ENCODE measurements at places on chromosomes 6 and 20.

GRCh38 chr6:122432816-122433215 lies 33.4 kb downstream of the HSF2 start:
- DNase-seq: no peak

- no peak for DNase-seq
These were observed 160.2 kb downstream of the QRSL1 start for GRCh38 chr6:106789428-106790148.

DNA sequence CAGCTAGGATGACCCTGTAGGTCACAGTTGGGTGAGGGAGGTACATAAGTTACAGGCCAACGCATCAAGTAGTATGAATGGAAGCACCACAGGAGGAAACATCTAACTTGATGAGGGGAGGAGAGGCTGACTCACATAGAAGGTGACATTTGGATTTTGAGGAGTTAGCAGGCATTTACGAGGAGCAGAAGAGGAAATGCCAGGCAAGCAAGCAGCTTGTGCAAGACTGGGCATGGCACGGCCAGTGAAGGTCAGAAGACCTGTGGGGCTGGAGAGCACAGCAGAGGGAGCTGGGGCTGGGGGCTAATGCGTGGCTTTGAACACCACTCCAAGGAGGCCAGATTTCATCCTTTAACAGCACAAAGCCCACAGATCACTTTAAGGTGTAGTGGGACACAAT lies 37.8 kb downstream of the MUC22 start:
- DNase-seq: no peak

GRCh38 chr20:24465730-24466129 lies 3.7 kb upstream of the SYNDIG1 start:
- DNase-seq: no peak

DNA sequence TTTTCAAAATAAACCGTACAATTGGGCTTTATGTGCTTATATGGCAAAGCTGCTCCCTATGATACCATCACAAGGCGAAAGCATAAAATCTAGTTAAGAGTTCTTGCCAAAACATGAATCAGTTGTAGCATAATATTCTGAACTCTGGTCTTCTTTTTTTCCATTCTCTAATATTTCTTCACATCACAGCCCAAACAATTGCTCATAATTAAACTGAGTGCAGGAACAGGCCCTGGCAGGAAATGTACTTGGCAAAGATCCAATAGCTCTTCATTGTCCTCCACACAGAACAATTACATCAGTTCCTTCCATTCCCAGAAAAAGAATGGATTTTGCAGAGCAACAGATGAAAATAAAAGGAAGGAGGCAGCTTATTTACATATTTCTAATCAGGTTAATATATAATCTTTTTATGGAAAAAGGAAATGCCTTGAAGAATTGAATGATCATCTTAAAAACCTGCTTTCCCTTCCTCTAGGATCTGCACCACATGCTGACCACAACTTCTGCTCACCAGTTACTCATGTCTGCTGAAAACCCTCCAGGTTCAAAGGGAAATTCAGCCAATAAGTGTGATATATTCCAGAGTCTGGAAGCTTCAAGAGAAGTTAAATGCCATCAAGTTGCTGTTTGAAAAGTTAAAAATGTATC lies 123.3 kb upstream of the COL21A1 start:
- peak; percentile 96 for DNase-seq

- DNase-seq: no peak
These were observed 5.5 kb downstream of the ITCH start for GRCh38 chr20:34368547-34368946.

- DNase-seq: no peak
These were observed 88.1 kb downstream of the IPCEF1 start for GRCh38 chr6:154268486-154268885.

DNA sequence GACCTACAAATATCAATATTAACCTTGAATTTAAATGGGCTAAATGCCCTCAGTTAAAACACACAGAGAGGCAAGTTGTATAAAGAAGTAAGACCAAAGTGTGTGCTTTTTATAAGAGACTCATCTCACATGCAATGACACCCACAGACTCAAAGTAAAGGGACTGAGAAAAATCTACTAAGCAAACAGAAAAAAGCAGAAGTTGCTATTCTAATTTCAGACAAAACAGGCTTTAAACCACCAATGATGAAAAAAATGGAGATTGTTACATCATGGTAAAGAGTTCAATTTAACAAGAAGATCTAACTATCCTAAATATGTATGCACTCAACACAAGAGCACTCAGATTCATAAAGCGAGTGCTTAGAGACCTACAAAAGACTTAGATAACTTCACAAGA lies 741.9 kb upstream of the MARCKS start:
- DNase-seq: no peak

GRCh38 chr6:148375401-148375800 lies 32.8 kb downstream of the SASH1 start:
- DNase-seq: no peak

DNA sequence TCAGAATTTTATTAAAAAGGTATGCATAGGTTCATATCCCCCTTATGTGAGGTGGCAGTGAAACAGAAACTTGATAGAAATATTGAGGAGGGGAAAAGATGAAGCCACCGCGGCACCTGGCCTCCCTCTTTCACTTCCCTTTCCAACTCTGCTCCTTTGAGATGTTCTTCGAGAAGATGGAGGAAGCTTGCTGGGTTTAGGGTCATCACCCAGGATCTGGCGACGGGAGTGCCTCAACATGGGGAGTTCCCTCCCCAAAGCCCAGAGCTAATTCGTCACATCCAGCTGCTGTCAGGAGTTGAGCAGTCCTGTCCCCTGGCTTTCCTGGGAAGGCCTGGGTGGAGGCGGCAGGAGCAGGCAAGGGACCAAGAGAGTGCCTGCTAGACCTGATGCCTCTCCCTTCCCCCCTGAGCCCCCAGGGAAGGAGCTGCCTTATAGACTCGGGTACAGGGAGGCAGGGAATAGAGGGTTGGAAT lies 29.1 kb downstream of the RREB1 start:
- no peak for DNase-seq

DNA sequence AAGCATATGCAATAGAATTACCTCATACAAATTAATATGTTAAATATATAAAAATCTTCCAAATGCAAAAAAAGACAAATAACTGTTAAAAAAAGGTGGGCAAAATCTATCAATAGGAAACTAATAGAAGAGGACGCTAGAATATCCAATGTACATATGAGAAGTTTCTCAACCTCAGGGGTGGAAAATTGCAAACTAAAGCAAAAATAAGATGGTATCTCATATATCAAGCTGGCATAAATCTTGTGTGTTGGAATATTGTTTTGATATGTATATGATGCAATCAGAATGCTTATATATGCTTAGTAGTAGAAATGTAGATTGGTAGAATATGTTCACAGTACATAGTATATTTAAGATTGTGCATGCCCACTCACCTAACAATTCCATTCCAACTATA lies 395.0 kb upstream of the OPRM1 start:
- no peak for DNase-seq

GRCh38 chr6:146594495-146594894 lies 4.3 kb upstream of the ADGB start:
- no peak for DNase-seq

DNA sequence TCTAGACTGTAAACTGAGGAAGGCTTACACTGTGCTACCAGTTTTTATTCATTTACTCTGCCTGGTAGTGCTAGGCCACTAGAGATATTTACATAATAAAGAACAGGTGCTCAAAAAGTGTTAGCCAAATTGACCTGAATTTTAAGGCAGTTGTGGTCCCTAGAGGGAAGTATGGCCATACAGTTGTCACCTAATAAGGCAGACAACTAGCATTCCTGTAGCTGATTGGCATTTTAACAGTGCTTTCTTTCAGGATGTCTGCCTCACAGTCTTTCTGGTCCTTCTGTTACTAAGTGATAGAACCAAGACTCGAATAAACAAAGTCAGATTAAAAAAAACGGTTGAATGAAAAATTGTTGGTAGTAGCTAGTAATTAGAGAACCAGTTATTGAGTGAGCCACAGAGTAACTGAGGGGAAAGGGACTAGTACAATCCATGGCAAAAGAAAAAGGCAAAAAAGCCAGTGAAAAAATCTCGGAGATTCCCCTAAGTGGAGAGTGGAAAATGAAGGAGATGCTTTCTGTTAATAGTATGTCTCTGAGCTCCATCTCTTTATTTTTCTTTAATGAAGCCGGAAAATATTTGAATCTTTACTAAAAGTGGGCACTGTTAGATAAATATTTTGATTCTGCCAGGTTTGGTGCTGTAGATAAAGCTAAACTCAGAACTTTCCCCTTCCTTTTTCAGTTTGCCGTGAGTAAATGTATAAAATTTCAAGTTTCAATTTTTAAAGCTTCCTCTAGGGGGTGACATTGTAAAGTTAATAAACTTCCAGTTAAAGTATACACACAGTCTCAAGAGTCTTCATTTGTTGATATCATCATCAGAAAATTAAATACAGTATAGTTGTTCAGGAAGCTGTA lies 9.1 kb downstream of the VTA1 start:
- peak; percentile 25 for DNase-seq

DNA sequence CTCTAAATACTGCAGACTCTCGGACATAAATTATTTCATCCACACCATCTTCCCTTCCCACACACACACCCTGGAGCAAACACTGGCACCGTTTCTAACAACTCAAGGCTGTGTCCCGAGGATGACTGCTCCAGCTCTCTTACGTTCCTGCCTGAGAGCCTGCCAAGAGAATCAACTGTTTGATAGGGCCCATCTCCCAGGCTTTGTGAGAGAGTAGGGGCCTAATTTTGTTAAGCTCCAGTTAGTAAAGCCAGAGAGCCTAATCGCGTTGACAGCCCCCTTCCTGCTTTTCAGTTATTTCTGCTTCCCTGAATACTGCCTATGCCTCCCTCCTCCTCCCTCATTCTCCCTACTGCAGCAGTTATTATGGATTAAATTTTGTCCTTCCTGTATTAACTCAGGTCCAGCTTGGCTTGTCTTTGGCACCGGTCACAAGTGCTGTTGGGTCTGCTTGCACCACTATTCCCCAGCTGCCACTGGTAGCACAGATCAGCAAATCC lies 118.1 kb upstream of the TMEM181 start:
- no peak for DNase-seq
